Mesothelial cell of epicardium (in vitro differentiated cells): ENCODE measurements at places on chromosomes 16 and 17. TPM values are rescaled to one million over a fixed set of nuclear protein-coding genes. Genes with fewer than 3 reads are reported as not detected.

GRCh38 chr16:12573300-12573699 is 230.4 kb downstream of the CPPED1 start:
- no peaks in the 10 kb centered on the region for H3K27me3 ChIP-seq
- H3K4me1 ChIP-seq, result no peaks in the 10 kb centered on the region
- H3K27ac ChIP-seq, result no peak overlapping the region

- DNase-seq, result no peak
- no peaks in the 10 kb centered on the region for H3K36me3 ChIP-seq
- no peak overlapping the region for H3K27ac ChIP-seq
- peaks cover 2% of the 10 kb centered on the region for H3K4me1 ChIP-seq
- peaks cover 10% of the 10 kb centered on the region for H3K27me3 ChIP-seq
Measured at GRCh38 chr16:67504031-67505021, 21.0 kb upstream of the AGRP start.

- no peaks in the 10 kb centered on the region for H3K4me1 ChIP-seq
- peaks cover 21% of the 10 kb centered on the region for H3K36me3 ChIP-seq
- no peaks in the 10 kb centered on the region for H3K27me3 ChIP-seq
- no peak overlapping the region for H3K4me3 ChIP-seq
- no peak overlapping the region for H3K27ac ChIP-seq
- DNase-seq, result no peak
Measured at GRCh38 chr17:56883616-56884015, 30.2 kb downstream of the TRIM25 start.

The SLFN12 gene
- total RNA-seq, result 18.4 to 19.5 TPM (median 18.8 TPM) in 3 replicates

- DNase-seq, result no peak
- no peaks in the 10 kb centered on the region for H3K36me3 ChIP-seq
- no peak overlapping the region for H3K27ac ChIP-seq
- no peaks in the 10 kb centered on the region for H3K4me1 ChIP-seq
Measured at GRCh38 chr16:65469116-65469515, 347.3 kb upstream of the CDH11 start.

The GAS2L2 gene
- 0.09 to 0.20 TPM (median 0.11 TPM) in 3 replicates for total RNA-seq

DNA sequence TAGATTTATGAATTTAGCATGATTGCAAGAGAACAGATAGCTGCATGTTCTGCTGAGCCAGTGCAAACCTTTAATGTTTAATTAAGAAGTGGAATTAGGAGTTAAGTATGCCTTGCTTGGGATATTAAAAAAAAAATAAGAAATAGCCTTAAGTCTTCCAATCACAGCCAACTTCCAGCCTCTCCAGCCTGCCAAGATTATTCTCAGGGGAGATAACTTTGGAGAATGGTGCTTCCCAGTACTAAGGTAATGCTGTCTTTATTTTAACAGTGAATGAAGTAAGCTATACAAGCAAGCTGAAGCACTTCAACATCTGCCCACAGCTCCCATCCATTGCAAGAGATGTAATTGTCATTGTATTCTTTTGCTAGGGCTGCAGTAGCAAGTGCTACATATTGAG is 389.5 kb upstream of the ASIC2 start:
- peaks cover 20% of the 10 kb centered on the region for H3K27me3 ChIP-seq
- H3K36me3 ChIP-seq, result no peaks in the 10 kb centered on the region
- no peak for DNase-seq
- H3K4me1 ChIP-seq, result no peaks in the 10 kb centered on the region
- no peak overlapping the region for H3K27ac ChIP-seq

- no peak for DNase-seq
- peak overlapping the region; percentile 48 for H3K27ac ChIP-seq
- H3K4me3 ChIP-seq, result no peak overlapping the region
Measured at GRCh38 chr17:48016112-48016511, 21.5 kb downstream of the COPZ2 start.

GRCh38 chr17:43528988-43529814 is 16.9 kb downstream of the ETV4 start:
- H3K27me3 ChIP-seq, result peaks cover 15% of the 10 kb centered on the region
- DNase-seq, result no peak
- H3K4me3 ChIP-seq, result no peak overlapping the region
- peaks cover 19% of the 10 kb centered on the region for H3K4me1 ChIP-seq
- peaks cover 11% of the 10 kb centered on the region for H3K36me3 ChIP-seq

The GRAP gene
- total RNA-seq, result 1.4 to 1.8 TPM (median 1.6 TPM) in 3 replicates

- DNase-seq, result no peak
- H3K4me1 ChIP-seq, result peaks cover 39% of the 10 kb centered on the region
- H3K27me3 ChIP-seq, result no peaks in the 10 kb centered on the region
- H3K36me3 ChIP-seq, result peaks cover 10% of the 10 kb centered on the region
- peak overlapping the region; percentile 100 for H3K27ac ChIP-seq
Measured at GRCh38 chr16:67966549-67967182, 1.8 kb downstream of the SLC12A4 start.

- peaks cover 11% of the 10 kb centered on the region for H3K4me1 ChIP-seq
- H3K27ac ChIP-seq, result no peak overlapping the region
- H3K27me3 ChIP-seq, result peaks cover 32% of the 10 kb centered on the region
- H3K36me3 ChIP-seq, result no peaks in the 10 kb centered on the region
- DNase-seq, result no peak
- H3K4me3 ChIP-seq, result no peak overlapping the region
Measured at GRCh38 chr17:81966343-81967243, 5.6 kb upstream of the NOTUM start.

The ZNF750 gene
- 1.8 to 2.6 TPM (median 2.3 TPM) in 3 replicates for total RNA-seq

The SLC35G3 gene
- total RNA-seq, result not detected in 3 replicates

The PPM1E gene
- total RNA-seq, result 0.31 to 0.32 TPM (median 0.31 TPM) in 3 replicates

The RAB26 gene
- total RNA-seq, result 1.1 to 1.5 TPM (median 1.3 TPM) in 3 replicates

GRCh38 chr17:8740486-8740885 is 4.2 kb downstream of the CCDC42 start:
- H3K27me3 ChIP-seq, result no peaks in the 10 kb centered on the region
- H3K27ac ChIP-seq, result no peak overlapping the region
- no peak overlapping the region for H3K4me3 ChIP-seq

The C17orf78 gene
- not detected in 3 replicates for total RNA-seq

GRCh38 chr16:16033208-16033717 is 83.8 kb downstream of the ABCC1 start:
- H3K4me3 ChIP-seq, result no peak overlapping the region
- peaks cover 30% of the 10 kb centered on the region for H3K36me3 ChIP-seq
- no peaks in the 10 kb centered on the region for H3K4me1 ChIP-seq
- H3K27me3 ChIP-seq, result no peaks in the 10 kb centered on the region
- no peak for DNase-seq

The SLC35G6 gene
- total RNA-seq, result not detected in 3 replicates

GRCh38 chr16:85978976-85979375 is 80.0 kb downstream of the IRF8 start:
- H3K27ac ChIP-seq, result no peak overlapping the region
- H3K36me3 ChIP-seq, result no peaks in the 10 kb centered on the region
- H3K27me3 ChIP-seq, result no peaks in the 10 kb centered on the region
- no peak overlapping the region for H3K4me3 ChIP-seq
- DNase-seq, result no peak

The GDPD3 gene
- total RNA-seq, result 10.7 to 11.1 TPM (median 10.8 TPM) in 3 replicates

GRCh38 chr16:49121636-49122035 is 160.0 kb downstream of the CBLN1 start:
- H3K4me3 ChIP-seq, result no peak overlapping the region
- no peaks in the 10 kb centered on the region for H3K36me3 ChIP-seq
- no peak overlapping the region for H3K27ac ChIP-seq
- peaks cover 8% of the 10 kb centered on the region for H3K27me3 ChIP-seq

DNA sequence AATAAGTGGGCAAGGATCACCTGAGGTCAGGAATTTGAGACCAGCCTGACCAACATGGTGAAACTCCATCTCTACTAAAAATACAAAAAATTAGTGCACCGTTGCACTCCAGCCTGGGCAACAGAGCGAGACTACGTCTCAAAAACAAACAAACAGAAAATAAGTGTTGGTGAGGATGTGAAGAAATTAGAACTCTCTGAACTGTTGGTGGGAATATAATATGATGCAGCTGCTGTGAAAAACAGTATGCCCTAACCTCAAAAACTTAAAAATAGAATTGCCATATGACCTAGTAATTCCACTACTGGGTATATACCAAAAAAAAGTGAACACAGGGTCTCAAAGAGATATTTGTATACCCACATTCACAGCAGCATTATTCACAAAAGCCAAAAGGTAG is 26.1 kb downstream of the GLG1 start:
- peaks cover 10% of the 10 kb centered on the region for H3K4me1 ChIP-seq
- H3K27me3 ChIP-seq, result no peaks in the 10 kb centered on the region
- no peak for DNase-seq
- peak overlapping the region; percentile 37 for H3K27ac ChIP-seq
- H3K4me3 ChIP-seq, result no peak overlapping the region
- no peaks in the 10 kb centered on the region for H3K36me3 ChIP-seq

The MYH13 gene
- 0.04 TPM in 1 of 3 replicates, not detected in the others for total RNA-seq

- peaks cover 2% of the 10 kb centered on the region for H3K4me1 ChIP-seq
- H3K36me3 ChIP-seq, result no peaks in the 10 kb centered on the region
- H3K27me3 ChIP-seq, result no peaks in the 10 kb centered on the region
- no peak overlapping the region for H3K27ac ChIP-seq
- no peak for DNase-seq
- no peak overlapping the region for H3K4me3 ChIP-seq
Measured at GRCh38 chr16:67992661-67993206, 6.5 kb downstream of the DPEP2 start.

- H3K4me1 ChIP-seq, result peaks cover 8% of the 10 kb centered on the region
- H3K27ac ChIP-seq, result no peak overlapping the region
- no peaks in the 10 kb centered on the region for H3K36me3 ChIP-seq
- DNase-seq, result no peak
Measured at GRCh38 chr17:49196520-49196919, 13.9 kb downstream of the GNGT2 start.

GRCh38 chr16:9123871-9124270 is 32.4 kb downstream of the HAPSTR1 start:
- H3K27me3 ChIP-seq, result no peaks in the 10 kb centered on the region
- no peak overlapping the region for H3K4me3 ChIP-seq
- peaks cover 7% of the 10 kb centered on the region for H3K36me3 ChIP-seq
- no peak for DNase-seq

- no peaks in the 10 kb centered on the region for H3K27me3 ChIP-seq
- peak overlapping the region; percentile 76 for H3K27ac ChIP-seq
- peaks cover 8% of the 10 kb centered on the region for H3K36me3 ChIP-seq
- no peak for DNase-seq
- H3K4me1 ChIP-seq, result peaks cover 40% of the 10 kb centered on the region
Measured at GRCh38 chr17:80789356-80789902, 202.2 kb upstream of the CHMP6 start.

DNA sequence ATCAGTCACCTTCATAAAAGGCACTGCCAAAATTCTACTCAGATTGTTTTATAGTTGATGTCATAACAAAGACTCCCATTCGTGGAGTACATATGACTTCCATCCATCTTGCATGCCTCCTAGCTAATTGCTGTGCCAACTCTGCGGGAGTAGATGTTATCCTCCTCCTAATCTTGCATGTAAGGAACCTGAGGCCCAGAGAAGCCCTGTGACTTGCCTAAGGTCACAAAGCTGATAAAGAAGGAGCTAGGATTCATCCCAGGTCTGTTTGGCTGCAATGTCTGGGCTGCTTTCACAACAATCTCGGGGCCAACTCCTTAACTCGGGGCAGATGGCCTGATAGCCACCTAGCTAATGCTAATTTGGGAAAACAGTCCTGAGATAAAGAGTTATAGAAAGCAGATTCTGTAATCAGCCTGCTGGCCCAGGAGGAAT is 87.3 kb downstream of the YPEL2 start:
- H3K4me3 ChIP-seq, result no peak overlapping the region
- no peak for DNase-seq
- H3K27ac ChIP-seq, result no peak overlapping the region
- no peaks in the 10 kb centered on the region for H3K27me3 ChIP-seq

DNA sequence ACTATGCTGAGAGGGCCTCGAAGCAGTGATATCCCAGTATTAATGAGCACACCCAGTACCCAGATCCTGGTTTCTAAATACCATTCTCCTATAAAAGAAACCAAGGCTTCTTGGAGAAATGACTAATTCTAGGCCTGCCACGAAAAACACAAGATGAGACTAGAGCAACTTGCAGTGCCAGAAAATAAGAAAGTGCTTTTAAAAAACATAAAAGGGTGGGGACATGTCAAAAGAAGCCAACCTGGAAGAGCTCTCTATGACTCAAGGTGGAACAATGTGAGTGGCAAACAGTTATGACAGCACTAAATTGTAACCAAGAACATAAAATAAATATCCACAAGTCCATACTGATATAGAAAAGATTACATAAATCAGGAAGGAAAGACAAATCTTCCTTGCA is 153.2 kb upstream of the KCNJ18 start:
- no peaks in the 10 kb centered on the region for H3K4me1 ChIP-seq
- no peaks in the 10 kb centered on the region for H3K27me3 ChIP-seq
